Epithelial cell of prostate (primary cell): ENCODE measurements at places on chromosomes 12 and 14.

DNA sequence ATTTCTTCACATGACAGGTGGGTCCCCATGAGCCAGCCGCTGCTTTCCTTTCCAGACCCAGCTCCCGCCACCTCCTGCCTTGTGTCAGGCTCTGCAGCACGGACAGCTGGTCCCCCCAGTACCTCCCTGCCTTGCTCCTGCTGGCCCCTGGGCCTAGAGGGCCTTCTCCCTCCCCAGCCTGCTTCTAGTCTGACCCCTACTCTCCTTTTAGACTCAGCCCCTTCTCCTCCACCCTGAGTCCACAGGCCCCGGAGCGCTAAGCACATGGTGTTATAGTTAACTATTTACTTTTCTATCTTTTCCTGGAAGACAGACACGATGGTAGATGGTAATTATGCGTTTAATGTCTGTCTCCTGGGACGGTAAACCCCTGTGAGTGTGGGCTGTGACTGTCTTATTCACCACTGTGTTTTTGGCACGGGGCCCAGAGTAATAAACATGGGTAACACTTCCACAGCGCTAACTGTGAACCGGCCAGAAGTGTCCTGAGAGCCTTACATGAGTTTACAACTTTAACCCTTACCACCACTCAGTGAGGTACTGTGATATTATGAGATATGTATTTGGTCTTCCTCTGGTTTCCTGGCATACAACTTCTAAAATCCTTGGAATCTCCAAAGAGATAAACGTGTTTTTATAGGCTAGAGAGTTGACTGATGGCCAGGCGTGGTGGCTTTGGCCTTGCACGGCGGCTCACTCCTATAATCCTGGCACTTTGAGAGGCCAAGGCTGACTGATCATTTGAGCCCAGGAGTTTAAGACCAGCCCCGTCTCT lies 41.2 kb downstream of the DGLUCY start:
- DNase-seq, result peak; percentile 41

DNA sequence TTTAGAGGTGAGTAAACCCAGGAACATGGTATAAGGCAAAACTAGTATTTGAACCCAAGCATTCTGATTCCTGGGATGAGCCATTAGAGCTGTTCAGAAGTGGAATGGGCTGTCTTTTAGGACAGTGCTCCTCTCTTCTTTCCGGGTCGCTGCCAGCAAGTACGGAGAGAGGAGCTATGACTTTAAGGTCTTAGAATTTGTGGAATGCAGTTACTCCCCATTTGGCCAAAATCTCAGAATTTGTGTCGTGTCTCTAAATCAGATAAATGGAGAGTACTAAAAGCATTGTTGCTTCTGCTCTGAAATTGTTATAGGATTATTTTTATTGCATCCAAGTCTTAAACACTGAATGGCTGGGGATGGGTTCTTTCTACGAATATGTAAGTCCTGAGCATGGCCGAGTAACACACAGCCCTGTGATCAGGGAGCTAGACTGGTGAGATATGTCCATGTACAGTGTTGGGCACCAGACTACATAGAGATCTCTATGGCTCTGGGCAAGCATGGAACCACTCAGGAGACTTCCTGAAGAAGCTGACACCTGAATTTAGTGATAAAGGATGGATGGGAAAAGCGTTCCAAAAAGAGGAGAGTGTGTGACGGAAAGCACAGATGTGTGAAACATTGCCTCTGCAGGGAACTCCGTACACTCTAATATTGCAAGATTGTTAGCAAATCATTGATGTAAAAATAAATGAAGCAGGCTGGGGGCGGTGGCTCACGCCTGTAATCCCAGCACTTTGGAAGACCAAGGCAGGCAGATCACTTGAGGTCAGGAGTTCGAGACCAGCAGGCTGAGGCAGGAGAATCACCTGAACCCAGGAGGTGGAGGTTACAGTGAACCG lies 184.7 kb downstream of the SRGAP1 start:
- no peak for DNase-seq

DNA sequence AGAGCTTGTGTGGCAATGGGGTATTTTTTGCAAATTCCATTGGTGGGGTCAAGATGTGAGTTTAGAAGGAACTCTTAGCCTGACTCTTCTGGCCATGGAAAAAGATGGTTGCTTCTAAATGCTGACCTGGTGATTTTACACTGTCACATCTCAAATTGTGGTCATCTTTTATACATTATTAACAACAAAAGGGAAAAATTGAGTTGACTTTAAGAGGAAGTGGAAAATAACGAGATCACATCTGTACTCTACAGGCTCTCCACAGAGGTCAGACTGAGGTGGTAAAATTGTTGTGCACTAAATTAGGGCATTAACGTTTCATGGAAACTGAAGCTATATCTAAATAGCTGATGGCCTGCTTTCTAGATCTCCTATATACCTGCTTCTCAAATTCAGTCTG lies 44.7 kb downstream of the PTPN11 start:
- DNase-seq, result no peak

DNA sequence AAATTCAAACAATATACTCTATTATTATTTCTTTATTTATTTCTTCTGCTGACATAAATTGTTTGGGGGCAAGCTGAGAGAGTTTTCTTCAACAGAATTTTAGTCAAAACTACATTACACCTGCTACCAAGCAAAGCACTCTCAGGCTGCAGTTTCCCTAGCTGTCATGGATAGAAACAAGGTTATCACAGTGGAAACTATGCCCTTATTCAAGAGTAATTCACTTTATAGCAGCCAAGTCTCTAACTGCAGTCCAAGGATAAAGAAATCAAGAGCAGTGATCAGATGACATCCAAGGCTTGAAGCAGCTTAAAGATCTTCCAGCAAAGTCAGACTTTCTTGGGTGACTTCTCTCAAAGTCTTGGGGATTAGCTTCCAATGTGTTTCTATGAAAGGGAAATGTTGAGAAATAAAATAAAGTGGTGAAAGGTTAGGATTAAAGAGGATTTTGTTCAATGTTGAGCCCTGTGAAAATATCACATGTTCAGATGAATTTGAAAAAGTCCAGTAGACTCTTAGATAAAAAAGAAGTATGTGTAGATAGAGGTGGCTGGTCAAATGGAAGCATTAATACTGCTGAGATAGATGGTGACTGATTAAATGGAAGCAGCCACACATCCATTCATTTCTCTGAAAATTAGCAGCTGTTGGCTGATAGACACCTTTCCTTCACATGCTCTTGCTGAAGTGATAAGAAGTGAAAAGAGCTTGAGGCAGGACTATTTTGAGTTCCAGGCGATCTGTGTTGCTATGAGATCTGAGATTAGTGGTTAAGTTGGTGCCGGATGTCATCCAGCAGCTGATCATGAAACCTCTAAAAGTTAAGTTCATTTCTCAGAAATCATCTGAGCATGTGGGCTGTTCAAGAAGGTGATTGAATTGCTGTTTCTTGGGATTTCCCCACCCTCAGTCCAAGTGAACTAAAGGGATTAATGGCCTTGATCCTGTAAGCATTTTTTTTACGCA lies 257.8 kb upstream of the BTG1 start:
- DNase-seq, result no peak

- no peak for DNase-seq
Observed at GRCh38 chr12:93373961-93374656, 3.6 kb upstream of the NUDT4 start.

DNA sequence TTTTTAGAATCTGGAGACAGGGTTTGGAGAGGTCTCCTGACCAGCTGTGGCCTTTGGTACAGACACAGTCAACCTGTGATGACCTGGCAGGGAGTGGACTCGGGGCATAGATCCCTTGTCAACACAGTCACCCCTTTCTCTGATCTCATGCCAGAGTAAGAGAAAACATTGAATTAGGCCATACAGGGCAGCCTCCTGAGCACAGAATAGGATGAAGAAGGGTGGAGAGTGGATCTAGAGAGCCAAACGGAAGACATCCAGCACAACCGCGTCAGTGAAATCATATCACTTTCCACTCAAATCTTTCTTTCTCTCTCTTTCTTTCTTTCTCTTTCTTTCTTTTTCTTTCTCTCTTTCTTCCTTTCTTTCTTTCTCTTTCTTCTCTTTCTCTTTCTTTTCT lies 145.9 kb upstream of the TBX3 start:
- no peak for DNase-seq

- no peak for DNase-seq
Observed at GRCh38 chr14:76908834-76909233, 82.6 kb downstream of the LRRC74A start.

- no peak for DNase-seq
Observed at GRCh38 chr12:46450279-46450748, 77.7 kb upstream of the SLC38A2 start.

- no peak for DNase-seq
Observed at GRCh38 chr14:79852950-79853744, 358.2 kb downstream of the DIO2 start.

- DNase-seq, result no peak
Observed at GRCh38 chr14:71695611-71696350, 236.4 kb upstream of the RGS6 start.

DNA sequence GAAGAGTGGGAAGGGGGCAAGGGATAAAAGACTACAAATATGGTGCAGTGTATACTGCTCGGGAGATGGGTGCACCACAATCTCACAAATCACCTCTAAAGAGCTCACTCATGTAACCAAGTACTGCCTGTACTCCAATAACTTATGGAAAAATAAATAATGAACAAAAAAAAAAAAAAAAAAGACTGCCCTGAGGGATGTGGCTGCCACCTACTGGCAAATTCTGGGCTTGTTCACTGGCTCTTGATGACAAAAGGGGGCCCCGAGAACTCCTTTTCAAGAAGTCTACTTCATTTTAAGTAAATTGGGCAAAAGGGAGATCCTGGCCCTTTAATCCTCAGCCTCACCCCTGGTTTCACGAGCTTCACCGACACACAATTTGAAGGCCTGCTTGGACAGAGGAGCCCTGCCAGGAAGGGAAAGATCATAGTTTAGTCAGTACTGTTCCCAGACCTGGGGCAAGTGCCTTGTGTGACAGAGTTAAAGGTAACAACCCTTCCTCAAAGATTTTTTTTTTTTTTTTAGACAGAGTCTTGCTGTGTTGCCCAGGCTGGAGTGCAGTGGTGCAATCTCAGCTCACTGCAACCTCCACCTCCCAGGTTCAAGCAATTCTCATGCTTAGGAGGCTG lies 26.1 kb upstream of the STAC3 start:
- no peak for DNase-seq

DNA sequence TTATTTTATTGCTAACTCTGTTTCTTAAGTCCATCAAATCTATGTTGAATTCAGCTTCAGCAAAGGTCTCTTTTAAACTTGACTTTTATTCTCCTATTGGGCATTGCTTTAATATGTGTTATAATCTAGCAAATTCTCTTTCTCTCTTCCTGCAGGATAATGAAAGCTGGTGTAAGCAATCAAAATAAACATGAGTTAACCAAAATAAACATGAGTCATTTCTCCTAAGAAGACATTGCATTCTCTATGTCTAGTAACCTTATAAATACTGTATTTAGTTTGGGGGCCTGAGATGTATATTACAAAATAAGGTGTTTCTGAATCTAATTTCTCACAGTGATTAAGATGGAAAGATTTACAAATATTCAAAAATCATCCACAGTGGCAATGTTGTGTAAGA lies 739.1 kb upstream of the ATXN7L3B start:
- no peak for DNase-seq

DNA sequence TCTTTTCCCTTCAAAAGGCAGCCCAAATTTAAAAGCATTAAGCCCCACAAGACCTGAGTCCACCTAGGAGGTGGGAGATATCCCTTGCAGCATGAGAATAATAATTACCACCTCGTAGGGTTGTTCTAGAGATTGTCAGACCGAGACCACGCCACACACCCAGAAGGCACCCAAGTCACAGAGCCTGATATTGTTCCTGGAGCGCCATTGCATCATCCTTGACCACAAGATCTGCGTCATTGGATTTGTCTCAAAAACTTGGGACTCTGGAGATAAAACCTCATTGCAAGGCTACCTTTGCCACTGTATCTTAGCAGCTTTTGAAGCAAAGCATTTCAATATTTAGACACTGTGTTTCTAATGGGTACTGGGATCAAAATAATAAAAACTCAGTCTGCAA lies 29.4 kb upstream of the PPP2R5C start:
- no peak for DNase-seq

- no peak for DNase-seq
Observed at GRCh38 chr12:101474711-101475386, at the start of gene SPIC. TSS of gene SPIC (plus strand) at chr12:101475336. CDS start at chr12:101476905, 1,569 bp downstream.

GRCh38 chr12:64457923-64458322 lies 6.0 kb downstream of the TBK1 start:
- DNase-seq, result no peak

DNA sequence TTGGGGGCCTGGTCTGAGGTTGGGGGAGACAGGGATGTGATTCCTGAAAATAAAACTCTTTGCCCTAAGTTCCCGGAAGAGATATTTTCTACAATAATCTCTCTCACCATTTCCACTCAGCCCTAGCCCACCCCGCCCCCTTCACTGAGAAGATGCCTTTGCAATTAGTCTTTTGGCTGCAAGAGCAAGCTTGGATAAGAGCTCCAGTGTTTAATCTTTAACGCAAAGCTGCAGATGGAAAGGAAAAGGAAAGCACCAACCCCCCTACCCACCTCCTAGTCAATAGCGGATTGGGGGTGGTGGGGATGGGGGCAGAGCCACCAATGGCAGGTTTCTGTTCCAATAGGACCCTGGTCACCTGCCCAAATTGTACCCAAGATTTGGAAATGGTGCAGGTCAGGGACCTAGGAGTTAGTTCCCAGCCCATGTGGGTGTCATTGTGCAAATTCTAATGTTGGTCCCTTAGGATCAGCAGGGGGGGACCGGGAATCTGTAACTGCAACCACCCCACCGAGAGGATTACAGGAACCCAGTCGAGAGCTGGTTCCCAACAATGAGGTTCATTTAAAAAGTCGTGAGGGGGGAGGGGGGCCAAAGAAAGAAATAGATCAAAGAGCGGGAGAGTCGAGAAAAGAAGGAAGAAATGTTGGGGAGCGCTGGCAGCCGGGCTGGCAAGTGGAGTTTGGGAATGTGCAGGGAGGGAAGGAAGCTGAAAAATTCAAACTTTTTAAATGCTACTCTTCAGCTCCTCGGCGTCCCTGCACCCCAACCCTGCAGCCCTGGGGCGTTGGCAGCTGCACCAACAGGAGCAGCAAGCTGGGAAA lies 1.6 kb downstream of the ZFP36L1 start:
- DNase-seq, result no peak

DNA sequence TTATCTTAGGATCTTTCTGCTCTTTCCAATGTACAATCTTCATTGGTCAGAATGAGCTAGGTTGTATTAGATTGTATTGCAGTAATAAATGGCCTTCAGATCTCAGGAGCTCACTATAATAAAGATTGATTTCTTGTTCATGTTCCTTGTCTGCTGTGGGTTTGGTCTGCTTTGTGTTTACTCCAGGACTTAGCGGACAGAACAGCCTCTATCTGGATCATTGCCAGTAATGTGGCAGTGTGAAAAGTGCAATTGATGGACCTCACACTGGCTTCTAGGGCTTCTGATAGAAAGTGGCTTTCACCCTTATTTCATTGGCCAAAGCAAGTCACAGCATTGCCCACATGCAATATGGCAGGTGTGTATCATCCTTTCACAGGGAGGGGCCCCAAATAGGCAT lies 81.2 kb downstream of the BTG1 start:
- DNase-seq, result no peak
